ENCODE measurements at places on chromosomes 6 and 20.

GRCh38 chr6:114364301-114364700 lies 21.5 kb upstream of the HS3ST5 start:
- no peak for DNase-seq

GRCh38 chr6:44474643-44475042 lies 87.1 kb downstream of the CDC5L start:
- DNase-seq = no peak

DNA sequence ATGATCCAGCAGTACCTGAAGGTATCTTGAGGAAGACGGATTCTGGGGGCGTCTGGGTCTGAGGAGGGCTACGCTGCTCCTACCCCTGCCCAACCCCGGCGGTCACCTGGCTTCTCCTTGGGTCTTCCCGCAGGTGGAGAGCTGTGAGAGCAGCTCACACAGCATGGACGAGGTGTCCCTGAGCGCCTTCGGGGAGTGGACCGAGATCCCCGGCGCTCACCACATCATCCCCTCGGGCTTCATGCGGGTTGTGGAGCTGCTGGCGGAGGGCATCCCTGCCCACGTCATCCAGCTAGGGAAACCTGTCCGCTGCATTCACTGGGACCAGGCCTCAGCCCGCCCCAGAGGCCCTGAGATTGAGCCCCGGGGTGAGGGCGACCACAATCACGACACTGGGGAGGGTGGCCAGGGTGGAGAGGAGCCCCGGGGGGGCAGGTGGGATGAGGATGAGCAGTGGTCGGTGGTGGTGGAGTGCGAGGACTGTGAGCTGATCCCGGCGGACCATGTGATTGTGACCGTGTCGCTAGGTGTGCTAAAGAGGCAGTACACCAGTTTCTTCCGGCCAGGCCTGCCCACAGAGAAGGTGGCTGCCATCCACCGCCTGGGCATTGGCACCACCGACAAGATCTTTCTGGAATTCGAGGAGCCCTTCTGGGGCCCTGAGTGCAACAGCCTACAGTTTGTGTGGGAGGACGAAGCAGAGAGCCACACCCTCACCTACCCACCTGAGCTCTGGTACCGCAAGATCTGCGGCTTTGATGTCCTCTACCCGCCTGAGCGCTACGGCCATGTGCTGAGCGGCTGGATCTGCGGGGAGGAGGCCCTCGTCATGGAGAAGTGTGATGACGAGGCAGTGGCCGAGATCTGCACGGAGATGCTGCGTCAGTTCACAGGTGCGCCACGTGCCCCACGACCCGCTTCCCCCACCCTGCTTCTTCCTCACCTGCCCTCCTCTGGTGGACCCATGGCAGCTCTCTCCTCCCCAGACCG lies 166.9 kb upstream of the RNF24 start:
- no peak for DNase-seq

DNA sequence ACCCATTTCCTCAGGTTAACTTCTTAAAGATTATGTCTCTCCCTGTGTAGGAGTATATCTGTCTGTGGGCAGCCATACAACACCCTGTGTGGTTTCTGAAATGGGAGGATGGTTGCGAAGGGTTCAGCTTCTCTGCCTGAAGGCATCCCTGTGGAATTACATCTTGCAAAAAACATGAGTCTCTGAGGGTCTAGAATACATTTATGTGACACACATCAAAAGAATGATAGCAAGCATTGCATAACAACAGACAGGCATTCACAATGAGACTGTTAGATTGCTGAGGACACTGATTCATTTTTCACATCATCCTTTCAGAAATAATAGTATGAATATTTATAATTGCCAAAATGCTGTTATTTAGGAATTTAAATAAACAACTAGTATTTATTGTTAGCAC lies 670.9 kb downstream of the HTR1B start:
- DNase-seq = no peak

GRCh38 chr20:24617757-24618450 lies 148.5 kb downstream of the SYNDIG1 start:
- DNase-seq = no peak

- no peak for DNase-seq
These were observed 117.2 kb upstream of the RALGAPA2 start for GRCh38 chr20:20829681-20830080.

DNA sequence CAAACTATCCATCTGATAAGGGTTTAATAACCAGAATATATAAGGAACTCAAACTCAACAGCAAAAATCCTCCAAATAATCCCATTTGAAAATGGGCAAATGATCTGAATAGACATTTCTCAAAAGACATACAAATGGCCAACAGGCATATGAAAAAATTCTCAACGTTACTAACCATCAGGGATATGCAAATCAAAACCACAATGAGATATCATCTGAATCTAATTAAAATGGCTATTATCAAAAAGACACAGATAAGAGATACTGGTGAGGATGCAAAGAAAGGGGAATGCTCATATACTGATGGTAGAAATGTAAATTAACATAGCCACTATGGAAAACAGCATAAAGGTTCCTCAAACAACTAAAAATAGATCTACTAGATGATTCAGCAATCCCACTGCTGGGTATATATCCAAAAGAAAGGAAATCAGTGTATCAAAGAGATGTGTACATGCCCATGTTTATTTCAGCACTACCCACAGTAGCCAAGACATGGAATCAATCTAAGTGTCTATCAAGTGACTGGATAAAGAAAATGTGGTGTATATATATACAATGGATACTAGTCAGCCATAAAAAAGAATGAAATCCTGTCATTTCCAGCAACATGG lies 6.1 kb upstream of the BRD2 start:
- no peak for DNase-seq

DNA sequence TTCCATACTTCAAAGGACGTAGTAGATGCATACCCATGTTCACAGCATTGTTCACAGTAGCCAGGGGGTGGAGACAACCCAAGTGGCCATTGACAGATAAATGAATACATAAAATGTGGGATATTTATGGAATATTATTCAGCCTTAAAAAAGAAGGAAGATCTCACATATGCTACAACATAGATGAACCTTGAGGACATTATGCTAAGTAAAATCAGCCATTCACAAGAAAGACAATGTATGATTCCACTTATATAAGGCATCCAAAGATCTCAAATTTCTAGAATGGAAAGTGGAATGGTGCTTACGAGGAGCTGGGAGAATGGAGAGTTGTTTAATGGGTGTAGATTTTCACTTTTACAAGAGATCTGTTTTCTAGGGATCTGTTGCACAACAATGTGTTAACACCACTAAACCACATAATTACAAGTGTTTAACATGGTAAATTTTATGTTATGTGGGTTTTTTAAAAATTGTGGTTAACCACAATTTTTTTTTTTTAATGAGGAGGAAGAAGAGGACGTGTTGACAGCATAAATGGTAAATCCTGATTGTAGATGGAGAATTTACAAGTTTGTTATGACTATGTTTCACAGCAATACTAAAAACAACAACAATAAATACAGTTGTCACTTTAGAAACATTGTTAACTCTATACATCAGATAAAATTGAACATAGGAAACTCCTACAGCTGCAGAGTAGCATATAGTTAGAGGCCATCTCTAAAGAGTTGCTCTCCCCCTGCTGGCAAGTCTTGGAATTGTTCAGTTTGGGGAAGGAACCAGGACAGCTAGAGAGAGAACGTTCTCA lies 41.6 kb downstream of the CCN2 start:
- peak; percentile 59 for DNase-seq

DNA sequence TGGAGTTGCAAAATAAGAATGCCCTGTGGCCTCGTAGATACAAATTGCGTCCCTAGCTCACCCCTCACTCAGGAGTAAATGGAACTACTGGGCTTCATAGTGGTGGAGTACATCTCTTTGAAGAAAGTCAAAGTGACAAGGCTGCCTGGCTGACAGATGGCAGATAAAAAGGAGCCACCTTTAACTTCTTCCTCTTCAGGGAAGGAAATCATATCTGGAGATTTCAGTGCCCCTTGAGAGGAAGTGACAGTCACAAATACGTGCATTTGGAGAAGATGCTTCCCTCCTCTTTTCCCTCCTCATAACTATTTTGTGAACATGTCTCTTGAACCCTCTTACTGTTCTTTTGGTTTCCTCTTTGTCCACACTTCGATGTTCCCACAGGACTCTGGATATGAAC lies 43.2 kb downstream of the PPP1R3G start:
- DNase-seq = no peak

All from stimulated activated CD4-positive, alpha-beta T cell treated with anti-CD3 and anti-CD28 coated beads, Interleukin-1b, Interleukin-23, amount 100 ng/mL, for 1 hour (primary cell).